ENCODE measurements at places on chromosomes 1 and 21.

DNA sequence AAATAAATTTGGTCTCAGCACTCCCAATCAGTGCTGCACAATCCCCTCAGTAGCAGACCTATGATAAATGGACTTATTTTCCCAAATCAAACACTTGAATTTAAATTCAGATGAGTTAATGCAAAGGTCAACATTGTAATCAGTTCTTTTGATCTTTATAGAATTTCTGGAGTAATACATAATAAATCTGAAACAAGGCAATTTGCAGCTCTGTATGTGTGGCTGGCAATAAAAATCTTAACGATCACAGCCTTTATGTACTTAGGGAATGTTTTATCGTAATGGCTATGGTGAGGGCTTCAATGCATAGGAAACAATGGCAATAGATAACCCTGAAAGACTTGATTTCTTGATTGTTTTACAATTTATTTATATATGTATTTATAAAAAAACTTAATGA lies 91.4 kb downstream of the GPATCH2 start:
- DNase-seq = no peak

- peak; percentile 91 for DNase-seq
Measured at GRCh38 chr1:201946224-201946908, at the start of gene LMOD1. Gene LMOD1 (minus strand): TSS chr1:201946548. CDS start chr1:201946340, 208 bp downstream.

GRCh38 chr1:54463259-54464030 lies 57.3 kb upstream of the SSBP3 start:
- DNase-seq = no peak

- peak; percentile 45 for DNase-seq
Measured at GRCh38 chr1:174258148-174258550, 98.8 kb downstream of the RABGAP1L start.

DNA sequence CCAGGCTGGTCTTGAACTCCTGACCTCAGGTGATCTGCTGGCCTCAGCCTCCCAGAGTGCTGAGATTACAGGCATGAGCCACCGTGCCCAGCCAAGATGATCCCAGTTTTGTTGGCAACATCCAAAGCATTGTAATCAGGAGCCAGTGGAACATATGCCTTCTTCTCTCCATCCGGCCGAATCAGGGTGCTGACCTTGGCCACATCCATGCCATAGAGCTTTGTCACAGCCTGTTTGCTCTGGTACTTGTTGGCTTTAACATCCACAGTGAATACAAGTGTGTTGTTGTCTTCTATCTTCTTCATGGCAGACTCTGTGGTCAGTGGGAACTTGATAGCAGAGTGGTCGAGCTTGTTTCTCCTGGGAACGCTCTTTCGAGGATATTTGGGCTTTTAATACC lies 17.1 kb downstream of the TNFRSF8 start:
- no peak for DNase-seq

- no peak for DNase-seq
Measured at GRCh38 chr1:216640100-216640499, 83.1 kb downstream of the ESRRG start.

GRCh38 chr1:39081271-39082009 lies 55.3 kb downstream of the NDUFS5 start:
- DNase-seq = peak; percentile 64

- no peak for DNase-seq
Measured at GRCh38 chr1:24902471-24902891, 27.6 kb downstream of the RUNX3 start.

- no peak for DNase-seq
Measured at GRCh38 chr21:28089599-28090441, 902.9 kb downstream of the LTN1 start.

GRCh38 chr1:197837911-197838310 lies 62.6 kb upstream of the DENND1B start:
- DNase-seq = no peak

GRCh38 chr1:36693161-36693525 lies 210.4 kb upstream of the CSF3R start:
- DNase-seq = no peak

- DNase-seq = no peak
Measured at GRCh38 chr1:178976541-178976940, 49.2 kb upstream of the FAM20B start.

DNA sequence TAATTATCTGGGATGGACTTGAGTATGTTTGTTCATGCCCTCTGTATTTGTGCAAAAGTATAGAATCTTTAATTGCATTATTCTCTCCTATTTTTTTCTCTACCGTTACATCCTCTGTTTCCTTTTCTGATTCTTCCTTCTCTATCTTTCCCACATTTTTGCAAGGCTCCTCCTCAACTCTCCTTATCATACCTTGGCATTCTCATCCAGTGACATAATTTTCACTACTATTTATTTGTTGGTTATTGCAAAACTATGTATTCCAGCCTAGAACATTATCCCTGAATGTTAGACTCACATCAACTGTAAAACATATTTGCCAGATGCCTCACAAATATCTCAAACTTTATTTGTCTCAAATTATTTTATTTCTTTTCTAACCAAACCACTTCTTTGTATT lies 381.9 kb downstream of the COL11A1 start:
- no peak for DNase-seq

GRCh38 chr1:234909307-234909810 lies 219.3 kb downstream of the TOMM20 start:
- no peak for DNase-seq

- DNase-seq = no peak
Measured at GRCh38 chr1:174112489-174113162, 46.7 kb upstream of the RABGAP1L start.

DNA sequence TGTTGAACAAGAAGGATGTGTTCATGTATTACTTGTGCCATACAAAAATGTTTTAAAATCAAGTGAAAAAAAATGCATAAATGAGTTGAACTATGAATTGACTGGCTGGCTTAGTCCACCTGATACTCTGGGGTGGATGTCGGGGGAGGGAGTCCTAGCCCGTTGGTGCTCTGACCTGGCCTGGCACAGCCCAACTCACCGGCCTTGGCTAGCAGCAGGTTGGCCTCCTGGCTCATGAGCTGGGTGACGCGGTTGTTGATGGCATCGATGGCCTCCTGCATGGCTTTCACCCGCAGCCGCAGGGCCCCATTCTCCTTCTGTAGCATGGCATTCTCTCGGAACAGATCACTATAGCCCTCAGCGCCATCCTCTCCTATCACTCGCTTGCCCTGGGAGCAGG lies 21.6 kb downstream of the KIF21B start:
- no peak for DNase-seq

GRCh38 chr1:210467440-210468043 lies 138.8 kb downstream of the HHAT start:
- DNase-seq = no peak

DNA sequence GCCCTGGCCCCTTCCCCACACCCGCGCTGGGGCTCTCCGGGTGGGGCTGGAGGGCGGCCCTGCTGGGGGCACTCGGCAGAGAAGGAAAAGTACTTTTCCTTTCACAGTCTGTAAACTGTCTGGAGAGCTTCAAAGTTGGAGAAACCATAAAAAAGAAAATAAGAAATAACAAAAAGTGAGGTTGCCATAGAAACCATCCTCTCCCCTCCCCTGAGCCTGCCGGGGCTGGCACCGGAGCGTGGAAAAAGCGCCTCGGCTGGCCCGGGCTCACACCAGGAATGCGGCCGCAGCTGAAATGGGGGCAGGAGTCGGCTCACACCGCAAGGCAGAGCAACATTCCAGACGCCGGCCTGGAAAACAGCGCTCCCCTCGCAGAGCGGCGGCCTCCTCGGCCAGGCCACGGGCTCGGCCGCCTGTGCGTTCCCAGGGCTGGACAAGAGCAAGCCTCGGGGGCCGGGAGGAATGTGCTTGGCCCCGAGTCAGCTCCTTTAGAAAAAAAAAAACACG lies 69.2 kb downstream of the MORN1 start:
- peak; percentile 58 for DNase-seq

GRCh38 chr21:26005464-26005863 lies 165.1 kb downstream of the APP start:
- DNase-seq = no peak

- no peak for DNase-seq
Measured at GRCh38 chr1:101233495-101233894, 3.3 kb upstream of the S1PR1 start.

GRCh38 chr1:200979574-200980451 lies 43.7 kb downstream of the KIF21B start:
- DNase-seq = peak; percentile 90

GRCh38 chr1:184163674-184164465 lies 112.3 kb downstream of the TSEN15 start:
- no peak for DNase-seq

- DNase-seq = no peak
Measured at GRCh38 chr21:45256021-45256911, 31.4 kb downstream of the POFUT2 start.

DNA sequence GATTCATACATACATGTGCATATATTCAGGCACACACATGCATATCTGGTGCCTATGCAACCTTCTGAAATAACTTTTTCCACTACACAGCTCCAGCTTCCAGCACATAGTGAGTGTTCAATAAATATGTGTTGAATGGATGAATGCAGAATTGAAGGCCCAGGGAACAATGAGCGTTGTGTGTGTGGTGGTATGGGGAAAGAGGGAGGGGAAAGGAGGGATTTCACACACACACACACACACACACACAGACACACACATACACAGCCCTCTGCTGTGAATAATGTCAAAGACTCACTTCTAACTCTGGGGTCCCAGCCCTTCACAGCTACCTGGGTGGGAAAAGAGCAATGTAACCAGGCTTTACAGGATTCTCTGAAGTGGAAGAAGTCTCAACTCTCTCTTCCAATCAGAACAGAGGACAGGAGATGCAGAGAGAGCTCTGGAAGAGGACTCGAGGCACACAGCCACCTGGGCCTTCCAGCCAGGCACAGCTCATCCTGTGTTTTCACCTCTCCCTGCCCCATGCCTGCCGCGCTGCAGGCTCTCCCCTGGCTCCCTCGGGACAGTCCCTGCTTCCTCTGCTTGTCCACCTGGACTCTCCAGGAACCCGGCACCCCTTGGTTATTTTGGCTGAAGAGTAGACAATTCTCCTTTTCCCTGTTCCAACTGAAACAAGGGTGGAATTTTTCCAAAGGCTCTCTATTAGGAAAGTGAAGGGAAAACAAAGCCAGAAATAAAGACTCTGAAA lies 5.4 kb upstream of the IGSF8 start:
- no peak for DNase-seq

DNA sequence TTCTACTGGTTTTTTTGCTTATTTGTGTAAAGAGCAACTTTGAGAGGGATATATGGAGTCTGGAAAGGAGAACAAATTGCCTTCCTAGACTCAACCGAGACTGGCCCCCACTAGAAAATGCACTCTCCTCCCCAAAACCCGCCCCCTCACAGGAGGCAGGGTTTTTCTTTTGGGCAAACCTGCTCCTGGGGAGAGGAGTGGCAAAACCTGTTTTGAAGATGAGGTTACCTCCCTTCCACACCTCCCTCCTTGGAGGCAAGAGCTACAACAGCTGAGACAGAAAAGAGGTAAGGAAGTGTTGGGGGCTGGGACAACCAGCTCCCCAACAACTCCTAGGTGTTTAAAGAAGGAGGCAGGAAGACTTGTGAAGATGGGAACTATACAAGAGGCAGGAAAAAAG lies at the start of gene BNIPL:
BNIPL (plus strand) TSS at position 231 of the 400 bp plus-strand sequence; CDS start at position 371, 140 bp downstream.
- DNase-seq = no peak

DNA sequence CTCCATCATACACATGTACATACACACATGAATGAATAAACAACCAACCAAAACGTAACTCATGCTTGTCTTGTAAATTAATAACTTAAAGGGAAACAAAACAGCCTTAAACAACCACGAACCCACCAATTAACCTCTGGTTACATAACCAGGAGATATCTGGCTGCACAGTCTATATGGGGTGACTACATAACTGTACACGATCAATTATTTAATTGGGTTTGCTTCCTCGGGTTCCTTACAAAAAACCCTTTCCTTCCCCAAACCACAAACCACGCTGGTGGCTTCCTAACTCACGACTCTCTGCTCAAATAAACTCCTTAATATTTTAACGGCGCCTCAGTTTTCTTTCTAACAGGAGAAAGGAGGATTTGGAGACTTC lies 744 bp downstream of the ZNF670 start:
- DNase-seq = no peak

DNA sequence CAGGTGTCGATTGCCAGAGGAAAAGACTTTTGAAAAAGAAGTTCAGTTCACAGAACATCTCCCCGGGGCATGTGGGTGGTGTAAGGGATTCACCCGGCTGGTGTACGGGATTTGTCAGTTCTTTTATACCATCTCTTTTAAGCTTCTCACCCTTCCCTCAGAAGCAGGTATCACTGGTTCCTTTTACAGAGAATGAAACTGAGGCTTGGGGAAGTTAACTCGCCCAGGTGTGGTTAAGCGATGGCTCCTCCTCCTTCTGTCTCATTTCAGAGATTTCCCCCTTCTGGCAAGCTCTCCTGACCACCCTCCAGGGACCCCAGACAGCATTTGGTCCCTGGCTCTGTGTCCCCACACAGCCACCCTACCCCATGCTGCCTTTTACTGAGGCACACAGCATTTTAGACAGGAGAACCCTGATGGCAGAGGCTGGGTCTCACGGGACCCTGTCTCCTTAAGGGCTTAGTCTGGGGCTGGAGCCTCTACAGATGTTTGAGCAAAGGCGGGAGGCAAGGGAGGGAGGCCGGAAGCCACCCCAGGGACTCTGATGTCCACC lies 2.8 kb upstream of the ECE1 start:
- no peak for DNase-seq

- DNase-seq = no peak
Measured at GRCh38 chr1:172549621-172550280, 16.8 kb downstream of the SUCO start.

GRCh38 chr21:42429856-42430255 lies 26.2 kb downstream of the UBASH3A start:
- peak; percentile 51 for DNase-seq

GRCh38 chr1:29409616-29410015 lies 173.3 kb downstream of the PTPRU start:
- DNase-seq = no peak

DNA sequence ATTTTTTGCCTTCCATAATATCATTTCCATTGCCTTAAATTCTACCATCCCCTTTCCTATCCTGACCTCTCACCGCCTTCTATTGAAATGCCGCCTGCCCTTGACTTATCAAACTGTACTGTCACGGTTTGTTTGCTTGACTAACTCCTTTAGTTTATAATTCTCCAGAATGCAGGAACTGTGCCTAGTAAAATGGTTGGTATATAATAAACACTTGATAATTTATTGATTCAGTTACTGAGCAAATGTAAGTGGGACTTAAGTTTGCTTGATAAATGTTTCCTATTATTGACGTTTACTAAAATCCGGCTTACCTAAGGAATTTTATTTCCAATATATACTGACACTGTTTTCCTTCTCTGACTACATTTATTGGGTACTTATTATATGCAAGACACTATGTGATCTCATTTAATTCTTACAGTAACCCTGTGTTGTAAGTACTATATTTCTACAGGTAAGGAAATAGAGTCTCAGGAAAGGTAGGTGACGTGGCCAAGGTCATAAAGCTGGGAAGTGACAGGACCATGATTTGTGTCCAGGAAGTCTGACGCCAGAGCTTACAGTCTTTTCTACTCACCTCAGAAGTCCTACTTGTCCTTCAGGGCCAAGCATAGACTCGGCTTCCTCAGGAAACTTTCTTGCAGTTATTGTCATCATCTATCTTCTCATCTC lies 35.7 kb downstream of the DPT start:
- DNase-seq = no peak
